ENCODE measurements at places on chromosomes 6 and 20.

DNA sequence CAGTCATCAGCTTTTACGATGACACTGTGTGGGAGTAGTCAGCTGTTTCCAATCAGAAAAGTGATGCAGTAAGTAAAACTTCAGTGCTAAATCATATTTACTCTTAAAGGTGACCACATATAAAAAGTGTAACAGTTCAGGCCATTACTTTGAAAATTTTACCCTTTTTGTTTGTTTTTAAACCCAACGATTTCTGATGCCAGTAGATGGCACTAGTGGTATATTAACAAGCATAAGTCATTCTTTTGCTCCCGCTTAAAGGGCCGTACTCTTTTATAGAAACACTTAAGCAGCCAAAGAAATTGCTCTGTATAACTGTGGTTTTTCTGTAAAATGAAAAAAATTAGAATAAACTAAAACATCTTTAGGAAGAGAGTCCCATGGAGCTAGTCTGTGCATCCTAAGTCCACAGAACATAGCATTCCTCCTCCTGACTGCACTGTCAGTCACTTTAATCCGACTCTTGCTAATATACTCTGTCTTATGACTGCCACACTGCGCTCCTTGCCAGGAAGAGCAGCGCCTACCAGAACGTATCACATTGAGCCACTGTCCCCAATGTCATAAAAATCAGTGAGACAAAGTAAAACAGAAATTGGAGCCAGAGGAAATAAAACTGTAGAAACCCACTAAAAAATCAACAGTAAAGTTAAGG is 25.0 kb downstream of the HEBP2 start:
- DNase-seq: no peak

GRCh38 chr6:1143655-1144054 is 168.2 kb upstream of the FOXQ1 start:
- no peak for DNase-seq

DNA sequence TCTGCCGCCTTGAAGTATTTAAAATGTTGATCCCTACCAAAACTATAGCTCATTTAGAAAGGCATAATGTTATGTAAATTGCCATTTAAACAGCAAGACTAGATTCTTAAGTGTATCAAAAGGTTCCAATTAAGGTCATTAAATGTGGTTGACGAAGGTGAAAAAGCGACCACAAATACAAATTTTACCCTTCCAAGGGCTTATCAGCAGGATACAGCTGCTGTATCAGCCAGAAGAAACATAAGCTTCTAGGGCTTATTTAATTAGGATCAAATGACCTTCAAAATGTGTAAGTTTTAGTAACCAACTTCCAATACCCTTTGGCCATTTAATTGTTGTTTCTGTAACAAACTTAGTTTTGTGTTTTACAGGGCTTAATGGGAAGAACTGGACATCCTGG is 139.9 kb downstream of the COL9A1 start:
- DNase-seq: no peak

DNA sequence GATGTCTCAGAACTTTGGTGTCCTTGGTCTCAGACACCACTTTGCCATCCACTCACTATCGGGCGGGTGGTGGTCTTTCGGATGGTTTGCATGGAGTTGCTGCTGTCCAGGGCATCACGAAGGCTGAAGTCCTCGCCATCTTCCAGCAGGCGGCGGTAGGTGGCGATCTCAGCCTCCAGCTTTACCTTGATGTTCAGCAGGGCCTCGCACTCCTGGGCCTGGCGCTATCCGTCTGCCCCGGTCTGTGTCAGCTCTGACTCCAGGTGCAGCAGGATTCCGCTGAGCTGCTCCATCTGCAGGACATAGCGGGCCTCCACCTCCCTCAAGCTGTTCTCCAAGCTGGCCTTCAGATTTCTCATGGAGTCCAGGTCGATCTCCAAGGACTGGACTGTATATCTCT is 36.0 kb downstream of the ZNF311 start:
- no peak for DNase-seq

GRCh38 chr6:160217073-160217472 is 41.5 kb downstream of the SLC22A2 start:
- no peak for DNase-seq

- no peak for DNase-seq
Measured at GRCh38 chr6:158593670-158594069, 33.8 kb downstream of the TMEM181 start.

GRCh38 chr6:41036186-41036585 is 2.8 kb downstream of the UNC5CL start:
- DNase-seq: no peak

Measured in CD8-positive, alpha-beta memory T cell (primary cell).